ENCODE measurements at places on chromosomes 7 and 10. TPM values are rescaled to one million over a fixed set of nuclear protein-coding genes. Genes with fewer than 3 reads are reported as not detected.

DNA sequence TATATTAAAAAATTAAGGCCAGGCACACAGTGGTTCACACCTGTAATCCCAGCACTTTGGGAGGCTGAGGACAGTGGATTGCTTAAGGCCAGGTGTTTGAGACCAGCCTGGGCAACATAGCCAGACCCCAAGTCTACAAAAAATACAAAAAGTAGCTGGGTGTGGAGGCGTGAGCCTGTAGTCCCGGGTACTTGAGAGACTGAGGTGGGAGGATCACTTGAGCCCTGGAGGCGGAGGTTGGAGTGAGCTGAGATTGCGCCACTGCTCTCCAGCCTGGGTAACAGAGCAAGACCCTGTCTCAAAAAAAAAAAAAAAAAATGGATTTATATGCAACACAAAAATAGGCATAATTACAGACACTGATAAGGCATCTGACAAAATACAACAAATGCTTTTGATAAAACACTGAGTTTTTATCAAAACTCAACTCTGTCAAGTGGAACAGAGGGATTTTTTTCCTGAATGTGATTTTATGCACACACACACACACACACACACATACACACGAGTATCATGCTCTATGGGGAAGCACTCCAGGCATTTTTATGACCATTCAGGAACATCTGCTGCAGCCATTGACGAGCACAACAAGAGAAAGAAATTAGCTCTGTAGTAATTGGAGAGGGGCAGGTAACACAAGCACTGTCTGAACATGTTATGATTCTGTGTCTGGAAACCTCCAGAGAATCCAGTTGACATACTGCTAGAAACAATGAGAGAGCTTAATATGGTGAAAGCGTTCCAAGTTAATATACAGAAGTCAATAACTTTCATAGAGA, 193.1 kb downstream of the WDR37 start:
- DNase-seq, result no peak

CALHM1 gene
- not detected for total RNA-seq

DNA sequence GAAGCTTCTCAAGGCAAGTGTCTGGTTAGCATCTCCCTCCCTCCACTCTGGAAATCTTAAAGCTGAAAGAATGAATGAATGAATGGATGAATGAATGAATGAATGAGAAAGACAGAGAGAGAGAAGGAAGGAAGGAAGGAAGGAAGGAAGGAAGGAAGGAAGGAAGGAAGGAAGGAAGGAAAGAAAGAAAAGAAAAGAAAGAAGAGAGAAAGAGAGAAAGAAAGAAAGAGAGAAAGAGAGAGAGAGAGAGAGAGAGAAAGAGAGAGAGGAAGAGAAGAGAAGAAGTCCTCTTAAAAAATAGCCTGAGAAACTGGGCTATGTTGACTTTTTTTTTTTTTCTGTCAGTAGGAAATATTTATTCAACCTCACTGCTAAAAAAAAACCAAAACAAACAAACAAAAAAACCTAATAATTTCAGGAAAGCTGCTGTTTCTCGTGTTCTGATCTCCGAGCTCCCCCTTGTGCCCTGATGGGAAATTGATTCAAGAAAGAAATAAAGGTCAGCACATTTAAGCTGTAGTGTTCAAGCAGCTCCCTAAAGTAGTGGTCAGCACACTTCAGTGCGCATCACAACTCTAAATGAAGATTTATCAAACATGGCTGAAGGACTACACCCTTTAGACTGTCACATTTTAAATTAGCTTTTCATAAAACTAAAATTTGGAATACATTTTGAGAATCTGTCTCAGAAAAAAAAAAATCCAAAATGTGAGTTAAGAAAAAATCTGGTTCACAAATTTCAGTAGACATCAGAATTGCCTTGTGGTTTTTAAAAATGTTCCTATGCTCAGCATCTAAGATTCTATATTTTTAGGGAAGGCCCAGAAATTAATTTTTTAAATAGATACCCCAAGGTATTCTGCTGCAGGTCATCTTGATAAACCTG, 154.3 kb downstream of the ELAPOR2 start:
- DNase-seq, result no peak

GJD4 gene
- 1.2 TPM for total RNA-seq

DNA sequence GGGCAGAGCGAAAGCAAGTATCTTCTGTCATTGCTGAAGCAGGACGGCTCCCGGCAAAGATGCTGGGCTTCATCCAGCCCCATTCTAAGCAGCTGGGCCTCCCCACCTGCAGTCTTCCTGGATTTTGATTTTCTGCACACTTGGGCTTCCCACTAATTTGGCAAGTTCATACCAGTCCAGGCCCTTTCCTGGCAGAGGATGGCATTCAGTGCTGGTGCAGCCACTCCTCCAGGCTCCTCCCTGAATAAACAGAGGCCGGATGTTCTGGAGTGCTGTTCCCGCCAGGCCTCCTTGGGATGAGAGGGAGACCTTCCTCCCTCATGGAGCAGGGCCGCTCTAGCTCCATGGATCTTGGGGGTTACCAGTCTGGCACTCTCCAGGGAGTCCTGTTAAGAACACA, 3.4 kb downstream of the BAG3 start:
- DNase-seq, result peak; percentile 76

GIMAP1 gene
- 3.1 TPM for total RNA-seq

TMEM270 gene
- total RNA-seq, result not detected

DNA sequence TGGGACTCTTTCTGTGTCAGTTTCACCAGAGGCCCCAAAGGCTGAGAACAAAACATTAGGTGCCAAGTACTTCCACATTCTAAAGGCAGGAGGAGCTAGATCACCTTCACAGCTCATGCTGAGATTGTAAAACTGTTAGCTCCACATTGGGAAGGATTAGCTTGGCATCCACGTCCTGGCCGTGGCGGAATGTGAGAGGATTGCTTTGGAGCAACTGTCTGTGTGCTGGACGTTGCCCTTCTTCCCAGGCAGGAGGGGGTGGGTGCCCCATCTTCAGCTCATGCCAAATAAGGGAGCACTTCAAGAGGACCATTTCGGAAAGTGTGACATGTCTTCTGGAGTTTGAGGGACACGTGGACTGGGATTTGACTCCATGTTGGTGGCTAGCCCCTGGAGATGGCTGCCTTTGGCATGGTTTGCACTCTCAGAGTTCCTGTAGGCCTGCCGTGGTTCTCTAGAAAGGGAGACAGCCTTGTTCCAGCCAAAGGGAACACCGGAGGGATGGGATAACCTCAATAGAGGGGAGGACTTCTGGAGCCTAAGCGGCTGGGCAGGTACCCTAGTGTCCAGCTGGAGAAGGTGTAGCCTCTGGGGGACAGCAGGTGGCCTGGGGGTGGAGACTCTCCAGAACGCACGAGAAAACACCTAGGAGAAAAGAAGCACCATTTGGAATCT, 19.9 kb upstream of the FMC1 start:
- no peak for DNase-seq

DNA sequence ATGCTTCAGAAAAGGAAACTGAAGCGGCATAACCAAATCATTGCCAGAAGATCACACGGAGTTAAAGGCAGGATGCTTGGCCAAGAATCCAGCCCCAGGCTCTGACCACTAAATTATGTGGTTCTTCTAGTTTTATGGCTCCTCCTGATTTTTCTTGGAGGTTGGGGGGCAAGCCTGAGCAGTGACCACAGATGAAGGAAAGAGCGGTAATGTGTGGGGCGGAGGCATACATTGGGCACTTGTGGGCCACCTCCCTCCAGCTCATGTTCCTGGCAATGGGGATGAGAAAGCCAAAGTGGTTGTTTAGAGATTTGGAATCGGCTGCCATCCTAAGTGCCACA, 3.2 kb downstream of the TRPV6 start:
- no peak for DNase-seq

CBX3 gene
- total RNA-seq, result 42.3 TPM

GRCh38 chr10:91575044-91575610, 57.7 kb downstream of the PPP1R3C start:
- no peak for DNase-seq

HILPDA gene
- 35.8 TPM for total RNA-seq

GRCh38 chr7:142583446-142583845, 165.8 kb upstream of the PRSS1 start:
- DNase-seq, result no peak

- DNase-seq, result peak; percentile 64
Measured at GRCh38 chr10:68598978-68599770, 39.0 kb downstream of the TET1 start.

DNA sequence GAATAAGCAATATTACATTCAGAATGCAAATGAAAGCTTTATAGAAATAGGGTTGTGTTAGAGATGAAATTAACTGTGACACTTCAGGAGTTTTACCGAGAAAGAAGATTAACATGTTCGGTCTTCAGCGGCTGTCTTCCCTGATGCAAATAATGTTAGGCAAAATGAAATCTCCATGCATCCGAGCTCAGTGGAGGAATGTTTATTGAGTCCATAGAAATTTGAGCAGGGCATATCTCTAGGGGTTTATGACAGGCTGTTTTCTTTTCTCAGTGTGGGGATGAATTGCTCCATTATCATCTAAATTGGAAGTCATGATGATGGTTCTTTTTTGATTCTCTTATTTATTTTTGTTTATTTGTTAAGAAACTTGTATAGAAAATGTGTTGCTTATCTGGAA, 31.7 kb downstream of the DYNC1I1 start:
- DNase-seq, result no peak

- DNase-seq, result peak; percentile 48
Measured at GRCh38 chr10:49284356-49284755, 14.6 kb upstream of the C10orf71 start.

DNA sequence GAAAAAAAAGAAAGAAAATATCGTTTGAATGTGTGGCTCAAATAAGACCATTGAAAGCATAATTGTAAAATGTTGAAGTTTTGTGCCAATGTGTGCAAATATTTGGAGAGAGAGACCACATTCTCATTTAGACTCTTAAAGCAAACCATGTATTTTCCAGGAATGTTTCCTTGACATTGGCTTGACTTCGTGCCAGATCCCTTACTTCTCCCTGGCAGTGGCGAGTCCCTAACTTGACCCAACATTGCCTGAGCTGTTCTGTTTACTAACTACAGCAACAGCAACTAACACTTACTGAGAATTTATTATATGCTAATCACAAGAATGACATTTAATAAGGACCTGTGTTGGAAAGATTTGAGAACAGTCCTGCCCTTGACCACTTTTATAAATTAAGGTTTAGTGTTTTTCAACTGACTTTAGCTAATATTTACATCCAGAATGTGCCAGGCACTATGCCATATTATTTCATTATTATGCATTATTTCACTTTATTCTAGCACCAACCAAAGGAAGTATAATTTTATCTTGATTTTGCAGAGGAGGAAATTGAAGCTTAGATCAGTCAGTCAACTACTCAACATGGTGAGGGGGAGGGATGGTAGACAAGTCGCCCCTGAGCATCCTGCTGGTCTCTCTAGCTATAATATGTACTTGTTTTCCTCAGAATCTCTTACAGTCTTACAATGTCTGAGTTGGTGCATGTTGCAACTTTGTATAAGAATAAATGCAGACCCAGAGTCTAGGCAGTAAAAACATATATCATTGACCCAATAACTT, 29.7 kb downstream of the ZNF467 start:
- DNase-seq, result no peak

- DNase-seq, result no peak
Measured at GRCh38 chr7:108086546-108086945, 43.6 kb downstream of the LAMB4 start.

DNA sequence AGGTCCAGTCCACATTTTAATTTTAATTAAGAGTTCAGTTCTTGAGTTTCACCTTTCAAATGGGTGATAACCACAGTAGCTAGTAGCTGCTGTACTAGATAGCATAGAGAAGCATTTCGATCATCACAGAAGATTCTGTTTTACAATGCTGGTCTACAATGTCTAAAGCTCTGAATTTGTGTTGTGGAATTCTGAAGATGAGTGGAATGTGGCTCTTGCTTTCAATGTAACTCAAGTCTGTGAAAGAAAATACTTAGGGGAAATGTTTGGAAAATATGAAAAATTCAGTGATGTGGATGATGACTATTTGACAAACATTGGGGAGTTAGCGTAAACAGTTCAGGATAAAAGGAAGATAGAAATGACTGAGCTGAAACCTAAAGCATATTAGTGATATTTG, 139.4 kb downstream of the GNAT3 start:
- no peak for DNase-seq

DNA sequence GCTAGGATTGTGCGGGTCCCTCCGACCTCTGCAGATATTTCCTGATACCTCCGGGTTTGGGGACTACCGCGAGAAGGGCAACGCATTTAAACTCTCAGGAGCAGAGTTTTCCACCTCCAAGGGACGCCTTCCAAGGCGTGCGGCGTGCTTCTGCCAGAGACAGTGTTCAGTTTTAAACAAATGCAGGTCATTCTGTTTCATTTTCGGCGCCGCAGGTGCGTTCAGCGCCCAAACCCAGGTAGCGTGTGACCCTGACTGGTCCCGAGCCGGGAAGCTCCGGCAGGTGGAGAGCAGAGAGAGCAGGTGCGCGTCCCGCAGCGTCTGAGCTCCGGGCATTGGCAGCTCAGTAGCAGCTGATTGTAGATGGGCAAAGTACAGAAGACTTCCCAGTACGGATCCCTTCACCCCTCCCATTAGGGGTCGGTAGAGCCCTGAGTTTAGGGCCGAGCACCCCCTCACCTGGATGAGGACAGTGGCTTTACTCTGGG, 1.4 kb upstream of the CYP26A1 start:
- no peak for DNase-seq

DNA sequence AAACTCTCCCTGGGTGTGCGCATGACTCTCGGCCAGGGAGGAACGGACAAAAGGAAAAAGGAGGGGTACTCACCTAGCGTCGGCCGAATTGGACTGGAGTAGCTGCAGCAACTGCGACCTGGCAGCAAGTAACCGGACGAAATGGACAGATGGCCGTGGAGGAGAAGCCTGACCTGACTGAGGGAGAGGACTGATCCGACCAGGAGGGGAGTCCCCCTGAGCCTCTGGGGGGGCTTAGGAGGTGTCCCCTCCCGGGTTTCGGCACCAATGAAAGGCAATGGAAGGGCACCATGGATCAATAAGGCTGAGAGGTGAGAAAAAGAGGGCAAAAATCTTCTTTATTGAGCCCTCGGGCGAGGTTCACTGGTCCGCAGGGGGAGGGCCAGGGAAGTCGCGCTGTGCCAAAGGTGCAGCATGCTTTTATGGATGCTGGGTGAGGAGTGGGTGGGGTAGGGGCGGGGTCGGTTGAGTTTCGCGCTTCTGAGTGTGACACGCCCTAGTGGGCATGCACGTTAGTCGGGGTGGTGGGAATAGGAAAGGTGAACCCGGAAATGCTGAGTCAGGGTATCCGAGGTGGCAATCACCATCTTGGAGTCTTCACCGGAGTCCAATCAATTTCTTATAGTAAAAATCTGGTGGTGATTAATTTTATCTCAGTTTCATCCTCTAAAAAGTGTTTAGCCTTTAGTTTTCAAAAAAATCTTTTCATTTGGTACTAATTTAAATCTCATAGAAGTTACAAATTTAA, 638.5 kb upstream of the DPP6 start:
- no peak for DNase-seq

DNA sequence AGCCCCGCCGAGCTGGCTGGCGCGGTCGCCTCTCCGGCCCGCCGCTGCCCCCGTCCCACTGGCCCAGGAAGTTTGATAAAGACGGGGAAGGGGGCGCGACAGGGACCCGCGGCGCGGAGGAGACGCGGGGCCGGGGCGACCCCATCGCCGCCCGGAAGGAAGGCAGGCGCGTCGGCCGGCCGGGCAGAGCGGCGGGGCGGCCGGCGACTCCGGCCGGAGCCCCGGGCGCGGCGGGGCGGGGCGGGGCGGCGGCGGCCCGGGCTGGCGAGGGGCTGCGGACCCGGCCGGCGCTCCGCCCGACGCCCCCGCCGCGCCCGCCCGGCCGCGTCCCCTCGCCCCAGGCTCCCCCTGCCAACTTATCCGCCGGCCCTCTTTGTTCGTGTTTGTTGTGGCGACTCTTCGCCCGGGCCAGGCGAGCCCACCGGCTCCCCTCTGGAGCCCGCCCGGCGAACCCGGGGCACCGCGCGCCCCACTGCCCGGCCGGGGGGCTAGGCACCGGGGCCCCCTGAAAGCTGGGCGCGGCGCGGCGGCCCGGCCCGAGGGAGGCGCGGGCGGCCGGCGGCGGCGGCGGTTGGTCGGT, 571 bp downstream of the KDM7A start:
- no peak for DNase-seq

NAT16 gene
- not detected for total RNA-seq

Measured in suprapubic skin (tissue), 4 donors.